NCI-H345 (cell line): ENCODE measurements at places on chromosomes 3 and 15.

GRCh38 chr3:194572143-194572789 lies 61.0 kb downstream of the TMEM44 start:
- DNase-seq = no peak

- DNase-seq = no peak
Observed at GRCh38 chr3:110479731-110480130, 591.9 kb upstream of the NECTIN3 start.

DNA sequence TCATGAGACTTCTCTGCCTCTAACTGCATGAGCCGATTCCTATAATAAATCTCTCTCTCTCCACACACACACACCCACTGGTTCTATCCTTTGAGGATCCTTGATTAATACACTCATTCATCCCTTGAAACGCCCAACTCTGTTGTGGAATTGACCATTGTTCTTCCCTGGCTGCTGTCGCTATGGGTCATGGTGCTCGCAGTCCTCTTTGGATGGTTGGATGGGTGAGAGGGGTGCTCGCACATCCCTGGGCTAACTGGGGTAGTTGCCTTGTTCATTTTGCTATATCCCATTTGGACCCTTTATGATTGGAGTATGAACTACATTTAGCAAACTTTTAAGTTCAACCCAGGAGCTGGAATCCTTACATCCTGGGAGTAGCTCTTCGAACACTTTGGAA lies 33.9 kb upstream of the MYZAP start:
- no peak for DNase-seq

GRCh38 chr15:100707229-100707628 lies 104.8 kb downstream of the ASB7 start:
- DNase-seq = no peak

- DNase-seq = no peak
Observed at GRCh38 chr3:121627622-121628021, 33.1 kb downstream of the HCLS1 start.

- DNase-seq = peak; percentile 0
Observed at GRCh38 chr3:172808969-172809546, 58.5 kb downstream of the ECT2 start.

GRCh38 chr3:39158148-39158715 lies 4.8 kb upstream of the CSRNP1 start:
- no peak for DNase-seq
